Left colon (tissue), 2 donors: ENCODE measurements at places on chromosomes 1 and 21. TPM values are rescaled to one million over a fixed set of nuclear protein-coding genes. Genes with fewer than 3 reads are reported as not detected.

DNA sequence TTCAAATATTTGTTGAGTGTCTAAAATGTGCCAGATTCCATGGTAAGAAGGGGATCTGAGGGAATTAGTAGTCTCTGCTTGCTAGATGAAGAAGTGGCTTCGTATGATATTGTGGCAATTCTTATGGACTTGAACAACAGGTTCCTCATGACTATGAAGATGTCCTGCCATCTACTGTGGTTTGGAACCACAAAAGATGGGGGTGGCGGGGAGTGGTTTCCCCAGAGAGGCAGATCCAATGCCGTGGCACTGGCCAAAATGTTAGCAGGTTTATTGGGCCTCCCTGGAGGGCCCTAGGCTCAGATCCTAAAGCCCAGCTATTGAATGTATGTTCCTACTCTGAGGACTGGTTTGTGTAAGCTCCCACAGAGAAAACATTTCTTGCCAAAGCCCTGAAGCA lies 120.8 kb downstream of the RGS2 start:
- DNase-seq = no peak

DNA sequence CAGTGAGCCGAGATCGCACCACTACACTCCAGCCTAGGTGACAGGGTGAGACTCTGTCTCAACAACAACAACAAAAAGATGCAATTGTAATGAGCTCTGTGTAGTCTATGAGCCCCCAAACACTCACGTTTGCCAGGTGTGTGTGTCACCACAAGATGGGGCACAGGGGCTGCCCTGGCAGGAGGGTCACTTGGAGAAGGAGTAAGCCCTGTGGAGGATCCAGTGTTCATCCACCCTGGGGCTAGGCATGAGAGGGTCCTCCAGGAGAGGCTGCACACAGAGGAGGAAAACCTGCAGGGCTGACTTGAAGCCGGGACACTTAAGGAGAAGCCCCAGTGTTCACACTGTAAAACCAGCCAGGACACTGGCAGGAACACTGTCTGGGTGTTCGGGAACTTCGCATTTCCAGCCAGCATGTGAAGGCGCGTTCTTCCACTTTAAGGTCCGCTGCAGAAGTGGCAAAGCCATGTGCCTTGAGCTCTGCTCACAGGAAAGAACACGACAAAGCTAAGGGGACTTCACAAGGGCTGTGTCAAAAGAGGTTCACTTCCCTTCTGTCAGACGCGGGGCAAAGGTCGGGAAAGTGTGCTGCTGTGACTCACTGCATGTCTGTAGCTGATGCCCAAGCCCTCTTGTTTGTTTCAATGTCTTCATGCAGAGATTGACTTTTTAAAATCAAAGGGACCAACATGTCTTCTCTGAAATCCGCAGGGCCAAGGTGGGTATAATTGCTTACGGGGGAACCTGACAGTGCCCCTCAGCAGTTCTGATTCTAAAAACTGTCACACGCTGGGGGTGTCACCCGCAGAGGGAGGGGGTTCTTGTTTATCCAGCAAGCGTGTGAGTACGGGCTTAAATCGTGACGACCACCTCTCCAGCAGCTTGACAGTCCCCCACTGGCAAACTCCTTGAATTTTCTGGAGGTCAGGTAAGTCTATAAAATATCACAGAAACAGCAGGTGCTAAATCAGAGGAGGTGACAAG lies 102.8 kb downstream of the RIPK4 start:
- peak; percentile 77 for DNase-seq

DNA sequence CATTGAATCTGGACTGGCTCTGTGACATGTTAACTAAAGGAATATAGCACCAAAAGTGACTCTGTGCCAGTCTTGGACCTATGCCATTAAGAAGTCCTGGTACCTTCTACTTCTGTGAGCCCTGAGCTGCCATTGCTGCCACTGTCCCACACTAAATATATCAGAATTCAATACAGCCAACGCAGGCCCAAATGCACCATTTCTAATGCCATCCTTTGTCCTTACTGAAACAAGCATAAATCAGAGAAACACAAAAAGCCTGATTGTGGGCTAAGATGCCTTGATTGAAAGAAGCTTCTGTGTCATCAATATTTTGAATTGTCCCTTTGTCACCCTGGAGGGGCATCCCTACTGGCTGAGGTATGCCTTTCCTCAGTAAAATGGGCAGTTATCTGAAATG lies 66.9 kb upstream of the NEK2 start:
- DNase-seq = no peak

DNA sequence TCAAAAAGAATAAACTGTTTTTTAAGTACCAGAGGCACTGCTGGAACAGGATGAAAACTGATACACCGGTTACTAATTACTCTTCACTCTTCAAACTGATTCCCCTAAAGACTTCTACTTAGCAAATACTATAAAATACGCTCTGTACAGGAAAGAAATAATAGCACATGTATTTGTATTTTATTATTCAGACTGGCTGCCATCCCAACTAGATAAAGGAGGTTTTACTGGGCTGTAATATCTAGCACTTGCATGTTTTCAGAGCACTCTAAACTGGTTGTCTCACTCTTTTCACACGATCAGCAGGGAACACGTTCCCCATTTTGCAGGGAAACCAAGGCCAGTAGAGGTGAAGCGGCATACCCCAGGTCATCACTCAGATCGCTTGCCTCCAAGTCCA lies 9.2 kb downstream of the SMIM12 start:
- DNase-seq = no peak

TRAF3IP3 gene
- 2.3 TPM for total RNA-seq

GNG12 gene
- total RNA-seq = 162 TPM
